ENCODE measurements at places on chromosomes 11 and 22.

- DNase-seq, result no peak
Observed at GRCh38 chr11:12271241-12271640, 106.1 kb upstream of the PARVA start.

DNA sequence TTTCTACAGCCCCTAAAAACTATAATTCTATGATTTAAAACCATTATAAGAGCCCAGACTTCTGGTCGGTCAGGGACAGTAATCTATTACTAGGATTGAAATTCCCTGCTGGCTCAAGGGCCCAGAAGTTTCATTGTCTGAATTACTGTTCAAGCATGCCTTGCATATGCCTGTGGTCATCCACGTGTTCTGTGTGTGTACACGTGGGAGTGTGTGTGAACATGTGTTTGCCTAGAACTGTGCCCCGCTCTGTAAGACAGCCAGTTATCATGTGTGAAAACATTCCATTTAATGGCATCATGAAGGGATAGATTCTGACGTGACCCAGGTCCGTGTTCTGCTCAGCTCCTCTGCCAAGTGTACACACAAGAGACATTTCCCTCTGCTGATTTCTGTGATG lies 189.3 kb upstream of the NECTIN1 start:
- no peak for DNase-seq

GRCh38 chr11:110960167-110960566 lies 247.9 kb upstream of the ARHGAP20 start:
- no peak for DNase-seq

DNA sequence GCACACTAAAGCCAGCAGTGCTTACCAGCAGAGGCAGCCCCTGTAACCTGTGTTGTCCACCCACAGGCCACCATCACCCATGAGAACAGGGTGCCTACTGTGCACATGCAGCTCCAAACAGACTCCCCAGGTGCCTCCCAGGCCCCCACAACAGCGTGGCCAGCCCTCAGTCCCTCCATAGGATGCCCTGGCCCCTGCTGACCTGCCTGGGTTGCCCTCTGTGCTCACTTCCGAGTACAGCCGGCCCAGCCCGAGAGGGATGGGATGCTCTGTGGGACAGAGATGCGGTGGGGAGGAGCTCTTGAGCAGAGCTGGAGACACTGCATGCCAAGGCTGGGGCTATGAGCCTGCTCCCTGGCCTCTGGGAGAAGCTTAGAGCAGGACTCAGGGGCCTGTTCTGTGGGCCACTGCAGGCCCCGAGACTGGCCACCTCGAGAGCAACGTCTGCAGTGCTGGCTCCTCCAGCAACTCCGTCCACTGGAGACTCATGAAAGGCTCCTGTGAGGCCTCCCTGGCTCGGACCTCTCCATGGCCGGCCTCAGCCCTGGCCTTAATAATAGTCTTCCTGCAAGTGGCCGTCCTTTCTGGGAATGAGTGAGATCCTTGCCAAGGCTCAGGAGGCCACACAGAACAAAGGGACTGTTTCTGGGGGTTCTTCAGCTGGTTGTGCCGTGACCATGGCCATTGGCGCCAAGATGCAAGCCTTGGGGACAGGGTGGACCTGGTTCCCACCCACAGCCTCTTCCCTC lies 27.0 kb downstream of the FADS2 start:
- DNase-seq, result no peak

GRCh38 chr22:42820045-42820763 lies 36.9 kb downstream of the ARFGAP3 start:
- DNase-seq, result peak; percentile 29

- no peak for DNase-seq
Observed at GRCh38 chr11:19234231-19234817, 6.4 kb downstream of the E2F8 start.

DNA sequence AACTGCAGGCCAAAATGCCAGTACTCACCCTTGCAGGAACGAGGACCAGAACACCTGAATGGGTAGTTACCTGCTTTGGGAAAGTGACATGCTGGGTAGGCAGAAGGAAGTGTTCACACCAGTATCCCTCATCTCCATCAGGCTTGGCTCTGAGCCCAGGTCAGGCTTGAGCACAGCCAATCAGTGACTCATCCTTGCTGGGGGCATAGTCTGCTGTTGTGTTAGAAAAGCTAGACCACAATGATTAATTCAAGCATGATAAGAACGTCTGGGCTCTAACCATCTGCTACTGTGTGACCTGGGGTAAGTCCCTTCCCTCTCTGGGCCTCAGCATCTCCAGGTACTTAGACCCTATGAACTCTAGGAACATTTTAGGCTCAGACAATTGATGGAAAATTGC lies 450.4 kb downstream of the MIAT start:
- peak; percentile 83 for DNase-seq
